Mesenchymal stem cell (in vitro differentiated cells and primary cell): ENCODE measurements at places on chromosomes 1 and 21.

DNA sequence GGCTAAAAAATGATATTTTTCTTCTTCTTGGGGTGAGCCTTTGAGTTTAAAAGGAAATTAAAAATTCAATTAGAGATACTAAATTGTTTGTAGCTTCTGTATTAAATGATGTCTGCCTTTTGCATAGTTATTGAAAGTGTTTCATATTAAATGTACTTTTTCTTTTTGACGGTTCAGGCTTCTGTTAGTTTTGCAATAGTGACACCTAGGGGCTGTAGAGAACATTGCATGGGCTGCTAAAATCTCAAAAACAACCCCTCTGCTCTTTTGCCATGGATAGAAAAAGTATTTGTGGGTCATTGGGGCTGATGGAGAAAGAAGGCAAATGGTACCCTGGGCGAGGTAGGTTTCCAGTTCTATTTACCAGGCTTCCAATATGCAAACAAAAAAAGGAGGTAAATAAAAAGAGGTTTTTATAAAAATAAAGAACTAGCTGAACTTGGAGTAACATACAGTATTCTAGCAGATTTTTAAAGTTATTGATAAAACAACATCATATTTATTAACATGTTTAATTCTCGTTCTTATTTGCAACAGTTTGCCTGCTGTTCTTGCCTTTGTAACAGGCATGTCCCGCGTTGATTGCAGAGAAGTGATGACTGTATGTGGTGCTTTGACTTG, 115.4 kb upstream of the HOOK1 start:
- H3K27ac ChIP-seq, result no peak overlapping the region
- H3K4me1 ChIP-seq, result peaks cover 2% of the 10 kb centered on the region
- no peaks in the 10 kb centered on the region for H3K36me3 ChIP-seq
- H3K4me3 ChIP-seq, result no peak overlapping the region
- DNase-seq, result peak; percentile 61

DNA sequence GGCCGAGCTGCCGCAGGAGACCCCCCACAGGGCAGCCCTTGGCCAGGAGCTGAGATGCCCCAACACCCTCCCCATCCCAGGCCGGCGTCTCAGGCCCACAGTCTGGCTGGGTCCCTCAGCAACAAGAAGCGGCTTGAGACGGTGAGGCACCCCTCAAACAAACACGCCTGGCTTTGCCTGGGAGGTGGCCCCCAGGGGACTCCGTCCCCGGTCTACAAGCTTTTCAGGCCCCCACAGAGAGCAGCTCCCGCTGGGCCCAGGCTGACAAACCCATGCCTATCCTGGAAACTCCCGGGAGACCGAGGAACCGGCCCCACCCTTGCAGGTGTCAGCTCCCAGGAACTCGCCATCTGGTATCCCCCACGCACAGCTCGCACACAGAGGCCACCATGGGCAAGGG, 67.0 kb downstream of the ARHGEF16 start:
- no peak for DNase-seq
- H3K36me3 ChIP-seq, result peaks cover 11% of the 10 kb centered on the region
- H3K4me3 ChIP-seq, result no peak overlapping the region

DNA sequence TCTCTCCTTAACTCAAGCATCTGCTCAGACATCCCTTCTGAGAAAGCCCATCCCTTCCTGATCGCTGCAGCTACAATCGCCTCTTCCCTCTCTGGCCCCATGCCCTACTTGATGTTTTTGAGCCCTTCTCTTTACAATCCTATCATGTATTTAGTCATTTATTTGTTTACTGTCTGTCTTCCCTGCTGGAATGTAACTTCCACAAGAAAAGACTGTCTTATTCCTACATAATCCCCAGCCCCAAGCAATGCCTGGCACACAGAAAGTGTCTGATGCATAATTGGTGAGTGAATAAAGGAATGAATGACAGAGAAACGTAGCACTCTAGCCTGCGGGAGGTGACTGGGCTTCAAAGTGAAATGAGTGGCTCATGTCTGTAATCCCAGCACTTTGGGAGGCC, 25.4 kb downstream of the ECE1 start:
- H3K27me3 ChIP-seq, result no peaks in the 10 kb centered on the region
- H3K4me3 ChIP-seq, result no peak overlapping the region
- peaks cover 54% of the 10 kb centered on the region for H3K36me3 ChIP-seq
- DNase-seq, result peak; percentile 85

- H3K27me3 ChIP-seq, result no peaks in the 10 kb centered on the region
- H3K4me3 ChIP-seq, result no peak overlapping the region
- H3K36me3 ChIP-seq, result no peaks in the 10 kb centered on the region
- no peaks in the 10 kb centered on the region for H3K4me1 ChIP-seq
- no peak overlapping the region for H3K27ac ChIP-seq
These were observed 59.1 kb downstream of the PTGFR start for GRCh38 chr1:78549891-78550290.

DNA sequence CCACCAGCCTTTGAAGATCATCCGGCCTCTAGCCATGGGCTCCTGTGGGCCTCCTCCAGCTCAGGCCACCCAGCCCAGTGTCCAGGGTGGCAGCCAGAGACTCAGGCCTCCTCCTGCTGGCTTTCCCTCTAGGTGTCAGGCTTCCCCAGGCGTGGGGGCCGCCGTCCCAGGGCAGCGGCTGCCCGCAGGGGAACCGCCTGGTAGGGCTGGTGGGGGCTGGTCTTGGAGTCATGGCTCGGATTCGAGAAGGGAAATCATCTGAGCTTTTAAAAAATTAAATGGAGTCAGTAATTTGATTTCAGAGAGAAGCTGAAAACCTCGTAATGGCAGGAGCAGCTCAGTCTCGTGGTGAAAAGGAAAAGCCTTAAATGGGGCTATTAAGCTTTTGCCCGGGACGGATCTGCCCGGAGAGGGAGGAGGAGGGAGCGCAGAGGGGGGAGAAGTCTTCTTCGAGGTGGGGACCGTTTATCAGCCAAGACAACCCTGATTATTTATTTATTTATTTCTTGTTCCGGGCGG, 66.4 kb upstream of the TARDBP start:
- H3K4me1 ChIP-seq, result peaks cover 7% of the 10 kb centered on the region
- no peak overlapping the region for H3K4me3 ChIP-seq
- H3K27ac ChIP-seq, result no peak overlapping the region
- no peaks in the 10 kb centered on the region for H3K36me3 ChIP-seq

DNA sequence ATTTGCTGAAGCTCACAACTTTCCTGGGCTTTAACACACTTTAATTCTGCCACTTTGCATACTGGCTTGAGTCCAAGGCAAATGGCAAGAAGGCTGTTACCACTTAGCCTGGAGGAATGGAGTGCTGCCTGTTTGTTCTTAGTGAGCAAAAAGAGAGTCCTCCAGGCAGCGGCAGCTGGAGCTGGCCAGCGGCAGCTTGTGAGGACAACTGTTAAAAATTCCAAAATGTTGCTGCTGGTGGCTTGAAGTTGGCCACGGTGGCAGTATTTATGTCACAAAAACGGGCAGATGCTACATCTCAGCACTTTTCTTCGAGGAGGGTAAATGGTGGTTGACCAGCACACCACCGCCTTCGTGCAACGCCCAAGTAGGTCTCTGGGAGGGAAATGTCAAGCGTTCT, 27.3 kb downstream of the STPG1 start:
- DNase-seq, result no peak
- H3K27ac ChIP-seq, result no peak overlapping the region
- no peaks in the 10 kb centered on the region for H3K27me3 ChIP-seq
- H3K4me1 ChIP-seq, result peaks cover 19% of the 10 kb centered on the region
- H3K36me3 ChIP-seq, result peaks cover 3% of the 10 kb centered on the region
- no peak overlapping the region for H3K4me3 ChIP-seq

DNA sequence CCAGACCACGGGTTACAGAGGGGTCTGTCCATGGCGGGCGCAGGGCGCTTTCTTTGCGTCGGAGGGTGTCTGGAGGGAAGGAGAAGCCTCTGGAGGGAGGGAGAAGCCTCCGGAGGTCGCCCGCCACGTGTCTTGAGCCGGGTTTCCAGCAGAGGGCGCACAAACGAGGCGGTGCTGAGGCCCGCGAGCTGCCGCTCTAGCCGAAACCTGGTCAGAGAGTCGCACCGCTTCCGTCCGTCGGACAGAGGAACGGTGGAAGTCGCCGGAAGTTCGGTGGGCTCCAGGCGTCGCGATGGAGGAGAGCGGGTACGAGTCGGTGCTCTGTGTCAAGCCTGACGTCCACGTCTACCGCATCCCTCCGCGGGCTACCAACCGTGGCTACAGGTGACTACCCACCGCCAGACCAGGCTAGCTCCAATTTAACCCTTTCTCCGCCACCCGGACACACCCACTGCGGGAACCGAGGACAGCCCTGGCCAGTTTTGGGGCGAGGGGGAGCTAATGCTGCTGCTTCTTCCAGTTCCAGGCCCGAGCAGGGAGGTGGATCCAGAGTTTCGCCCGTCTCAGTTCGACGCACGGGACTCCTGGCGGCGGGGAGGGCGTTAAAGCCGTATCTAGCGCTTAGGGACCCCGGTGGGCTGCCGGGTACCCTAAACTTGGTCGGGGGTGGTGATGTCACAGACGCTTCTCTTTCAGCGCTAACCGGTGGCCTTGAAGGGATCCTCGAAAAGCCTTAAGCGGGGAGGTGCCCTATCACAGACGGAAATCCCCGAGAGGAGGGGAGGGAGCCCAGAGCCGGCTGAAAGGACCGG, at the start of gene NECAP2:
TSS of gene NECAP2 (plus strand) at position 255 of the 812 bp plus-strand sequence. CDS start at position 293, 38 bp downstream.
- H3K4me3 ChIP-seq, result peak within 1 kb of the TSS; percentile 90
- H3K36me3 ChIP-seq, result peaks cover 34% of the 10 kb centered on the region
- DNase-seq, result peak; percentile 92
- H3K4me1 ChIP-seq, result peaks cover 15% of the 10 kb centered on the region
- no peaks in the 10 kb centered on the region for H3K27me3 ChIP-seq

- DNase-seq, result no peak
- H3K36me3 ChIP-seq, result peaks cover 69% of the 10 kb centered on the region
- H3K4me3 ChIP-seq, result no peak overlapping the region
- no peaks in the 10 kb centered on the region for H3K4me1 ChIP-seq
These were observed 47.0 kb upstream of the MPC2 start for GRCh38 chr1:167983797-167984420.

DNA sequence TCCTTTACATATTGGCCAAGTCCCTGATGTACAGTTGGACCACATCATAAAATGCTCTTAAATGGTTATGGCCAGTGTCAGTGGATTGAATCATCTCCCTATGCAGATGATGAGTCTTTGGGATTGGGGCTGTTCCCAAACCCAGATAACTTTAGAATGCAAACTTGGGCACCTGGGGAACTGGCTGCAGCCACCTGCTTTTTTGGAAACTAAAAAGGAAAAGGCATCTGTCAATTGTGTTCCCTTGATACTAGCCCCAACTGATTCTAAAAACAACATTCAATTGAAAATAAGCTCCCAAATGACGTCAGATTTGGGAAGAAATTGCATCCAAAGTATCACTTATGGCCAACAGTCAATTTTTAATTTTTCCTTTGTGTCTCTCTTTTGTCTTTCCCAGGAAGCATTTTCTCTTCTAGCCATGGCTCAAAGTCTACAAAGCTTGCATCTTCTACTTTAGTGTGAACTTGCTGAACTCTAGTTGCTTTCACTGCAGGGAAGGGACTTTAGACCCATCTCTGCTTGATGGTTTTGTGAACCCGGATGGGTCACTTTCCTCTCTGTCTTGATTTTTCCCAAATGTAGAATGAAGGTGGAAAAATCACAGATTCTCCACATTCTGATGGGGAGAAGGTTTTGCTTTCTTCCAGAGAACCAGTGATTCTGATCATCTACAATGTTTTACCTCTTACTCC, 402.3 kb upstream of the USP24 start:
- H3K4me1 ChIP-seq, result no peaks in the 10 kb centered on the region
- no peak overlapping the region for H3K4me3 ChIP-seq
- H3K27me3 ChIP-seq, result no peaks in the 10 kb centered on the region
- DNase-seq, result no peak
- H3K27ac ChIP-seq, result no peak overlapping the region

- H3K4me1 ChIP-seq, result peaks cover 2% of the 10 kb centered on the region
- no peaks in the 10 kb centered on the region for H3K36me3 ChIP-seq
- H3K27me3 ChIP-seq, result peaks cover 44% of the 10 kb centered on the region
- DNase-seq, result no peak
These were observed 10.6 kb upstream of the OLIG2 start for GRCh38 chr21:33015096-33015495.

DNA sequence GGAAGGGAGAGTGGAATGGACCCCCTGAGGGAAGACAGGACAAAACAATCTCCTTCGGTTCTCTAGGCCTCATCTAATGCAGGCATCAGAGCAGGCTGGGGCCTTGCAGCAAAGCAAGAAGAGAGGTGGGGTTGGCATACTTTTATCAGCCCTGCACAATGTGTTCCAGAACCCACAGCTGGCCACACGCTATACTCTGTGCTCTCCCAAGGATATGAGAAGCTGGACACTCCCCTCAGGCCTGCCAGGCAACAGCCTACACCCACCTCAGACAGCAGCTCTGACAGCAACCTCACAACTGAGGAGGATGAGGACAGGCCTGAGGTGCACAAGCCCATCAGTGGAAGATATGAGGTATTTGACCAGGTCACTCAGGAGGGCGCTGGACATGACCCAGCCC, 27.3 kb downstream of the LY9 start:
- no peaks in the 10 kb centered on the region for H3K36me3 ChIP-seq
- no peaks in the 10 kb centered on the region for H3K27me3 ChIP-seq
- H3K4me1 ChIP-seq, result no peaks in the 10 kb centered on the region
- H3K27ac ChIP-seq, result no peak overlapping the region
- no peak for DNase-seq

GRCh38 chr1:90371448-90371813, 345.7 kb downstream of the BARHL2 start:
- H3K36me3 ChIP-seq, result no peaks in the 10 kb centered on the region
- no peak overlapping the region for H3K27ac ChIP-seq
- H3K4me3 ChIP-seq, result no peak overlapping the region

- no peaks in the 10 kb centered on the region for H3K27me3 ChIP-seq
- no peak overlapping the region for H3K27ac ChIP-seq
- H3K4me3 ChIP-seq, result no peak overlapping the region
- H3K36me3 ChIP-seq, result no peaks in the 10 kb centered on the region
- DNase-seq, result no peak
- no peaks in the 10 kb centered on the region for H3K4me1 ChIP-seq
These were observed 13.2 kb upstream of the GBP5 start for GRCh38 chr1:89285745-89286380.

DNA sequence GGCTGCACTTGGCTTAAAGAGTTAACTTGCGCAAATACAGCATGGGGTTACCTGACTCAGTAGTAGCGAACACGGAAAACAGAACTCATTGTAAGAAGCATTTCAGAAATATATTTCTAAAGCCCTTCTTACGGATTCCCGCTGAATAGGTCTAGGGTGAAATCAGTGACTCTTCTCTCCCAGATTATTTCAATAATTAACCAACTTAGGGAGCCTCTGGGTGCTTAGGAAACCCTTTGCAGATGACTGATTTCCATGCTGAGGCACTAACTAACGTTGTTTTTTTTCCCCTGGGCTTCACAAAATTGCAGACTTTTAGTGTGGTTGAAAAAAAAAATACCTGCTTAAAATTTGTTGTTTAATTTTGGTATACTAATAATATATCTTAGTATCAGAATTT, 40.3 kb downstream of the BTG3 start:
- peaks cover 4% of the 10 kb centered on the region for H3K27me3 ChIP-seq
- DNase-seq, result no peak
- H3K4me1 ChIP-seq, result no peaks in the 10 kb centered on the region
